COR-L47 (cell line): ENCODE measurements at places on chromosomes 12 and 14.

GRCh38 chr14:103385929-103386712 lies 906 bp downstream of the MARK3 start:
- DNase-seq = no peak

DNA sequence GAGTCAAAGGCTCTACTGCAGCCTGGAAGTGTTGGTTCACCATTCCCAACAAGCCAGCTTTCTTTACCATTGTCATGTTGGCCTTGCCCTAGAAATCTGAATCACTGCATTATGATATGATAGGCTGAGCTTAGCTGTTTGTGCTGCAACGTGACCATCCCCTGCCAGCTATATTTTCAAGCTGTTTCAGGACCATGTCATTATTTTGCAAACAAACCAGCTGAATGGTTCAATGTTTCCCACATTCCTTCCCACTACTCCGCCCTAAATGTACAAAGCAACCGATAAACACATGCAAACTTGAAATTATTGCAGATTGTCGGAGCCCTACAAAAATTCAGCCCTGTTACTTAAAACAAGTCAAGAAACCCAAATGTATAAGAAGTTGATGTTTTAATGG lies 136.1 kb downstream of the KICS2 start:
- DNase-seq = no peak

GRCh38 chr14:101707068-101707842 lies 54.3 kb upstream of the PPP2R5C start:
- DNase-seq = peak; percentile 79

DNA sequence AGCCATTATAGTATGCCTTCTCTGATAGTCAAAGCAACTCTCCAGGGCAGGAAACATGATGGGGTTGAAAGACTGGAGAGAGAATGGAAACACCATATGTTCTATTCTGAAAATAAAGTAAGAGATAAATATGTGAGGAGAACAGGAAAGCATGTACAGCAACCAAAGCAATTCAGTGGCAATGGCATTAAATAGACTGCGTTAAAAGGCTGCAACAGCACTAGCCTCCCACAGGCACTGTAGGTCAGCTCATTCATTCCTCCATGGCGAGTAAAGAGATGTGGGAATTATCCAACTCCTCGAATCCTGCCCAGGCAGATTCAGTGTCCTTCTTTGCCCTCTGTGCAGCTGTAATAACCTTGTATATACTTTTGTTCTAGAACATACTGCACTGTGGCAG lies 43.8 kb downstream of the ANO6 start:
- DNase-seq = no peak

DNA sequence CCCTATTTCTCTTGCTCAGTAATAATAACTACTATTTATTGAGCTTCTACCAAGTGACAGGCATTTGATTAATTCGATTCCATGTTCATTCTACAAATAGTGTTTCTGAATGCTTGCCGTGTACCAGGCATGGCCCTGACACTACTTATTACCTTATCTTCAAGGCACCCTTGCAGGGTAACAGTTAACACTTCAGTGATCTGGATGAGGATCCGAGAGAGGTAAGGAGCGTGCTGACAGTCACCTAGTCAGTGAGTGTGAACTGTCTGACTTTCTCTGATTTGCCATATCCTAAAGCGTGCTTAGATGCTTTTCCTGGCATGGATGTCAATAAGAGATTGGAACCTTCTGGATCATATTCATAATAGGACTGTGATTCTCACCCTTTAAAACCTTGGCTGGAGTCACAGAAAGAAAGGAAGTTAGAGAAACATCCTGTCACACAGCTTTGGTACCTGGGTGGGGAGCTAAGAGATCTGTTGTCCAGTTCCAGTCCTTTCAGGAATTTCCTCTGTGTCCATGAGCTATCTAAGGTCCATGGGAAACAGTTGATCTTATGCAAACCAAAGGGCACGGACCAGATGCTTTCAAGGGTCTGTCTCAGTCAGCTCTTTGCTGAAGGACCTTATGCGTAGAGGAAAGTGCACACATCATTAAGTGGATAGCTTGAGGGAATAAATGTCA lies 54.8 kb downstream of the PPFIBP1 start:
- no peak for DNase-seq

GRCh38 chr14:57918791-57919190 lies 52.9 kb upstream of the SLC35F4 start:
- no peak for DNase-seq

GRCh38 chr12:25715102-25715501 lies 162.0 kb upstream of the LMNTD1 start:
- DNase-seq = no peak

DNA sequence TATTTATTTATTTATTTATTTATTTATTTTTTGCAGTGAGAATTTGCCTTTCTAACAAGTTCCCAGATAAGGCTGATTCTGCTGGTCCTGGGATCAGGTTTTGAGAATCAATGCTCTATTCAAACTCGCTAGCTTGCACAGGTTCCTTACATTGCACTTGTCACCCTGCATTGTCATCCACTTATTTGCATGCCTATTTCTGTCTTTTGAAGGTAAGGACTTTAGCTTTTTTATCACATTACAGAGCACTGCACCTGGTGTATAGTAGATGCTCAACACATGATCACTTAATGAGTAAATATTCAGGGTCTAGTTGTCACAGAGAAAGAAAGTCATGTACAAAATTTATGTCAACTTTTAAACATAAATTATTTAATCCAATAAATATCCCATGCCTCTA lies 219.7 kb upstream of the BTG1 start:
- DNase-seq = no peak

GRCh38 chr12:85462888-85463287 lies 182.9 kb downstream of the ALX1 start:
- no peak for DNase-seq

GRCh38 chr12:49388682-49389386 lies 21.6 kb downstream of the SPATS2 start:
- no peak for DNase-seq

DNA sequence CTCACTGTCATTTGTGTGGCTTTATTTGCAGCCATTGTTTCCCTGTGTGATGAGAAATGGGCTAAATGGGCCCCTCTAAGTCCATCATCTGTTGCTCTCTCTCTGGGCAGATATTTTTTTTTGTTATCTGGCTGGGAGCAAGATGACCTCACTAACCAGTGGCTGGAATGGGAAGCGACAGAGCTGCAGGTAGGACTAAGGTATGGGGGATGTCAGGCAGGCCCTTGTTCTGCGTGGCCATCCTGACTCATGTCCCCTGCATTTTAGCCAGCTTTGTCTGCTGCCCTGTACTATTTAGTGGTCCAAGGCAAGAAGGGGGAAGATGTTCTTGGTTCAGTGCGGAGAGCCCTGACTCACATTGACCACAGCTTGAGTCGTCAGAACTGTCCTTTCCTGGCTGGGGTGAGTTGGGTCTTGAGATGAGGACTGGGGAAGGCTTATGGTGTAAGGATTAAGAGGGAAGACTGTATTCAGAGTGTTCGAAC lies 1.3 kb downstream of the MARS1 start:
- no peak for DNase-seq

- no peak for DNase-seq
Measured at GRCh38 chr12:118439068-118439467, 62.7 kb downstream of the SUDS3 start.

GRCh38 chr12:131101703-131102492 lies 148.2 kb downstream of the ADGRD1 start:
- DNase-seq = no peak

DNA sequence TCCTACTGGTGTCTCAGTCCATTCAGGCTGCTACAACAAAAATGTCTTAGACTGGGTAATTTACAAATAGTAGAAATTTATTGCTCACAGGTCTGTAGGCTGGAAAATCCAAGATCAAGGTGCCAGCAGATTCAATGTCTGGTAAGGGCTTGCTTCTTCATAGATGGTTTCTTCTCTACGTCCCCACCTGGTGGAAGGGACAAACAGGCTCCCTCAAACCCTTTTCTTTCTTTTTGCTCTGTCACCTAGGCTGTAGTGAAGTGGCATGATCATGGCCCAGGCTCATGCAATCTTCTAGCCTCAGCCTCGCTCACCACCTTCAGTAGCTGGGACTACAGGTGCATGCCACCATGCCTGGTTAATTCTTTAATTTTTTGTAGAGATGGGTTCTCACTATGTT lies 106.8 kb upstream of the RPH3A start:
- no peak for DNase-seq

DNA sequence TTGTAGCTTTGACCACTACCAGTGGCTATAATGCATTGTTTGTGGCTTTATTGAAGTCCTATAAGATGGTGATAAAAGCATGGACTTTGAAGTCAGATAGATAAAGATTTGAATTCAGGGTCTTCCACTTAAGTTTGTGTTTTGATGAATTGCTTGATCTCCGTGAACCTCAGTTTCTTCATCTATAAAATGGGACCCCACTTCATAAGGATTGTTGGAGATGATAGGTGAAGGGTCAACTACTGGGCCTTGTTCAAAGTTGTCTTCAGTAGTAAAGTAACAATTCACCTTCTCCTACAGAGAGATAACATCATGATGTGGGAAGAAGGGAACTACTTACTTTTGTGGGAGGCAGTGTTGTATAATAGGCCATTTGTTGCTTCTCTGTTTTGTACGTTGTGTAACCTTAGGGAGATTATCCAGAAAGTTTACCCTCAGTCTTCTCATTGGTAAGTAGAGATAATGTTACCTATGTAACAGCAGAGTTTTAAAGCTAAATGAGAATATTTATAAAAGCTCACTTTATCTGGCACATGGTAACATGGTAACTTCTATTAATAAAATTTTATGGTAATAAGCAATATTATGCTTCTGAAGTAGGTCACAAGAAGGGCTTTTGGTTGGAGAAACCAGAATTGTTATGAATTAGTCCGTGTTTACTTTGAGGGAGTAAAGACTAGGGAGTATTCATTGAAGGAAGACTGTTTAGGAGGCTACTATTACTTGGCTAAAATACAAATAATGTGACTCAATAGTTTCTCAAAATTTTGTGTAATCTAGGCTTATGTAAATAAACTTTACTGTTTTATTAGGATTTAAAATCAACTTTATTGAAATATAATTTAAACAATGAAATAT lies 15.1 kb downstream of the ADIPOR2 start:
- no peak for DNase-seq

DNA sequence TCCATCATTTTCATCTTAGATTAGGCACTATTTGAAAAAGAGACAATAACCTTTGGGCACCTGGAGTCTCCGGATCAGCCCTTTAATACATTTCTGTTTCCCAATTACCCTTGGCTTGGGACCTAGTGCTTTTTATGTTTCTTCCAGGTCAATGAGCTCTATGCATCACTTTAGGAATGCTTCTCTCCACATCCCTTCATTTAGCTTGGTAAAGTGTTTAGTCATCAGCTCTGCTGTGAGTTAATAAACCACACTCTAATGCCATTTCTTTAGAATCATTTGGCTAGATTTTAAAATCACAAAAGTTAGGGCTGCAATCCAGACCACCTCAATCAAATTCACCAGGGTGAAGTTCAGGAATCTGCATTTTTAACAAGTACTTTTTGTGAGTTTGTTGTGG lies 41.7 kb downstream of the RASSF9 start:
- no peak for DNase-seq

DNA sequence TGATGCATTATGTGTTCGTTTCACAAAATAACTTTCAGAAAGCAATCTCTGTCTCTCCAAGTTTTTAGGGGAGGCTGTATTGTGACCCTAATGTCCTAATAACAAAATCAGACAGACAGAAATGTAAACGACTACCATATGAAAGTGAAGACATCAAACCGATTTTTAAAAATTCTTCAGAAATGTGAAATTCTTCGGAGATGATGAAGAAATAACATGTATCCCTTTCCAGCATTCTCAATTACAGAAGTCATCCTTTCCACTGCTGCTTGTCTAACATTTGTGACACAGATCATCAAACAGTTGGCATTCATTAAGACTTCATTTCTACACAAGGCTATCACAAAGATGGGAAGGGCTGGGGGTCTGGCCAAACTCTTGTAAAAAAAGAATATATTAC lies 41.0 kb downstream of the DMAC2L start:
- no peak for DNase-seq

DNA sequence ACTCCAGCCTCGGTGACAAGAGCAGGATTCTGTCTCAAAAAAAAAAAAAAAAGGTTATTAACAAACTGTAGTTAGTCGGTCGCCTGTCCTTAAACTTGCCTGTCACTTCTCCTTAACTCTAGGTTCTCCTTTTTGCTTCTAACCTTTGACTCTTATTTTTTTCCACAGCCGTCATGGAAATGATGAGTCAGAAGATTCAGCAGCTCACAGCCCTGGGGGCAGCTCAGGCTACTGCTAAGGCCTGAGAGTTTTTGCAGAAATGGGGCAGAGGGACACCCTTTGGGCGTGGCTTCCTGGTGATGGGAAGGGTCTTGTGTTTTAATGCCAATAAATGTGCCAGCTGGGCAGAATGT lies 418 bp upstream of the MYG1 start:
- DNase-seq = no peak

- no peak for DNase-seq
Measured at GRCh38 chr14:24122898-24123297, 7.6 kb upstream of the FITM1 start.

DNA sequence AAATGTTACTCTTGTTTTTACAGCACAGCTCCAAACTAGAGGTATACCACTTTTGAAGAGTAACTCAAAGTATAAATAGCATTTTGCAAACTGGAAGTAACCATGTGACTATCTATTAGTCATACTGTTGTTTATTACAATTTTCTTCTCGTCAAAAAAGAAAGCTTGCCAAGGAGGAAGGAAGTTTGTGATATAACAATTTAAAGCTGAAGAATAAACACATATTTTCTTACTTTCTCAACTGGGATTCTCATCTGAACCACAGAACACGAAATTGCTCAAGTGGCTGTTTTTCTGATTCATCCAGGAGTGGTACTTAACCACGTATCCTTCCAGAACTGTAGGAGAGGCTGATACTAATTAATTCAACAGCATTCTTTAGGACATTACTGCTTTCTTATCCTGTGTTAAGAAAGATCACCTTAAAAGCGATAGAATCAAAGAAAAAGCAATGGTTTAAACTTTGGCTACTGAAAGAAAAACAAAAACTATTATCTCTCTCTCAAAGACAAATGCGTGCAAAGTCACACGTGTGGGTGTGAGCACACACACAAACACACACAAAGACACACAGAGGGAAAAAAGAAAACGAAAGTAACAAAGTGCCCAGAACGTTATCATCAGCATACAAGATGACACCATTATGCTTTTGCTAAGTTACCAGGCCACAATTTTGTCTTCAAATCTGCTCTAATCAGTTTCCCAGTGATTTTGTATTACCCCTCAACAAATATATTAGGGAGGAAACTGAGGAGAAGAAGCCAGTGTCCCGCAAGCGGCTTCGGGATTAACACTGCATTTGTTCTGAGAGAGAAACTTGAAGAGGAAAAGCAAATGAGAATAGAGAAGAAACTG lies at the start of gene CLEC2B:
TSS of gene CLEC2B (minus strand) at position 48 of the 855 bp plus-strand sequence.
- no peak for DNase-seq

GRCh38 chr12:89129167-89129870 lies 223.0 kb downstream of the DUSP6 start:
- no peak for DNase-seq

DNA sequence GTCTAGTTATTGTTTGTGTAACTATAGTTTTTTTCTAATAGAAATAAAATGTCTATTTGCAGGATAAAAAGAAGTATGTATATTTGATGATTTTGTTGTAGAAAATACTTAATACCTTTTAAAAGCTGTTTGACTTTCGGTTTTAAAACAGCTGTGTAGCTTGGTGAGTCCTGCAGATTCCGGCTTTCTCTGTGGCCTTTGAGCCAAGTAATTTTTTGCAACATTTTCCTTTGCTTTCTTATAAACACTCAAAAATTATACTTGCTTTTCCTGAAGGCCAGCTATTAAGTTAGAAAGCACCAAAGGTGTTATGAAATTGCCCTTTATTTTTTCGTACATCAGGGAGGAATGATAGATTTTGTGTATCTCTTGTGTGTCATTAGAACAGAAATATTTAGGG lies 63.6 kb downstream of the CRADD start:
- DNase-seq = no peak
